Fibroblast of the conjunctiva (primary cell): ENCODE measurements at places on chromosomes 13 and 19.

- no peak for DNase-seq
Measured at GRCh38 chr19:51417107-51417809, at the start of gene SIGLEC10. SIGLEC10 (minus strand) TSS chr19:51417642; CDS start chr19:51417581, 61 bp downstream.

DNA sequence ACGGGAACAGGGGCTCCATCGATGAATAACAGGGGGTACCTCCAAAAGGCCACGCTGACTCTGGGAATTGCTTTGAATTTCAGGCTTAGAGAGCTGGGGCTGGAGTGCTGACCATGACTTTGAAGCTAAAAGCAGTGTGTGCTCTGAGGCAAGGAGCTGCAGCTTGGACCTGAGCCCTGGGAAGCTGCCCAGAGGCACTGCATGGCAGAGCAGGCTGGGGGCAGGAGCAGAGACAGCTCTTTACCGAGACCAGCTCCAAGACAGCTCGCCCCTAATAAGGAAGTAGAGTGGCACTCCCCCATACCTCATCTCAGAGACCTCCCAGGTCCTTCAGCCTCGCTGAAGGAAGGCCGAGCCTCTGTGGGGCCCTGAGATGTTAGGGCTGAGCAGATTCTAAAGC, 200.2 kb downstream of the COL4A1 start:
- peak; percentile 33 for DNase-seq

- DNase-seq = no peak
Measured at GRCh38 chr19:12636631-12637030, 25.9 kb downstream of the ZNF791 start.

- peak; percentile 97 for DNase-seq
Measured at GRCh38 chr13:83065108-83065507, 817.2 kb downstream of the SLITRK1 start.

DNA sequence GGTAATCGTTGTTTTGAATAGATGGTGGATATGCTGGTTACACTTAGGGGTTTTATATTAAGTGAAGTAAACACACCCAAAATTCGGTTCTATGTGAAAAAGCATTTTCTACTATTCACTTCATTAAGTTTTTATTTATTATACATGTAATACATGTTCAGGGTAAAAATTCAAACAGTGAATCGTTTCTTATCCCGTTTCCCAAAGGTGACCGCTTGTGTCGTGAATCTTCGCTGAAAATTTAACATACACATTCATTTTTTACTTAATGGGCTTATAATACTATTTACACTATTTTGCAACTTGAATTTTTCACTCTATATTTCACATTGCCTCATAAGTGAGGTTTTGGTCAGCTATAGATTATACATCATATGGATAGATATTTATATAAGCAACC, 24.5 kb downstream of the IPO5 start:
- no peak for DNase-seq

GRCh38 chr13:107348471-107348870, 780.5 kb upstream of the ARGLU1 start:
- no peak for DNase-seq

DNA sequence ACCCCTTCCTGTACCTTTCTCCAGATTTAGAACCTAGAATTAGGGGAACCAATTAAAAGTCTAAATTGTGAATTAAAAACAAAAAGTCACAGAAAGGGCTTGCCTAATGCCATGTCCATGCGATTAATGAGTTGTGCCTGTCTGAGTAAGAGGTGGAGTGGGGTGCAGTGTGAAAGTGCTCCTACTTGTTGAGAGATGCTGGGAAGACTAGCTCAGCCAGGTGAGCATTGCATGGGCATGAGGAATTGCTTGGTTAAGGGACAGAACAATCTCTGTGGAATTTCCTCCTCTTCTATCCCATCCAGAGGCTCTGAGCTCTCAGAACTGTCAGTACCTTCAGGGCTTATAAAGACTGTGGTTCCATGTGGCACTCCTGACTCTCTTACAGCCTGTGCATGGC, 159.0 kb upstream of the UBL3 start:
- no peak for DNase-seq

DNA sequence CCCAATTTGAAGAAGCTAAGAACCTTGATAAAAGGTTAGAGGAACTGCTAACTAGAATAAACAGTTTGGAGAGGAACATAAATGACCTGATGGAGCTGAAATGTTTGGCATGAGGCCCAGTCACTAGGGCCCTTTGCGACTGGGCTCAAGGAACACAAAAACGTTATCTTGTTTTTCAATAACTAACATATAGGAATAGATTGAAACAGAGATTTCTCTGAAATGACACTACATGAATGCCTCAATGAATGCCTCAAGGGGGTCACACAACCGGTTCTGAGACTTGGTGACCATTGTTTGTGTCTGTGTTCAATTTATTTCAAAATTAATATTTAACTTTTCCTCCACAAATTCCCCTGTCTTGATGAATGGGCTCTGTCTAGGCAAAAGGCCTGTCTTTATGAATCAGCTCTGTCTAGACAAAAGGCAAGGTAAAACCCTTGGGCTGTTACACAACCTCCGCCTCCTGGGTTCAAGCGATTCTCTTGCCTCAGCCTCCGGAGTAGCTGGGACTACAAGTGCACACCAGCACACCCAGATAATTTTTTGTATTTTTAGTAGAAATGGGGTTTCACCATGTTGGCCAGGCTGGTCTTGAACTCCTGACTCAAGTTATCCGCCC, 932 bp upstream of the ZNF486 start:
- no peak for DNase-seq

- no peak for DNase-seq
Measured at GRCh38 chr13:99190147-99190985, 10.3 kb upstream of the UBAC2 start.

GRCh38 chr13:33087790-33088189, 71.6 kb downstream of the KL start:
- DNase-seq = no peak

- DNase-seq = no peak
Measured at GRCh38 chr13:72314210-72314609, 413.2 kb downstream of the MZT1 start.

- DNase-seq = peak; percentile 82
Measured at GRCh38 chr13:98842858-98843481, 90.5 kb upstream of the SLC15A1 start.

- DNase-seq = no peak
Measured at GRCh38 chr13:83452292-83452950, 429.9 kb downstream of the SLITRK1 start.

DNA sequence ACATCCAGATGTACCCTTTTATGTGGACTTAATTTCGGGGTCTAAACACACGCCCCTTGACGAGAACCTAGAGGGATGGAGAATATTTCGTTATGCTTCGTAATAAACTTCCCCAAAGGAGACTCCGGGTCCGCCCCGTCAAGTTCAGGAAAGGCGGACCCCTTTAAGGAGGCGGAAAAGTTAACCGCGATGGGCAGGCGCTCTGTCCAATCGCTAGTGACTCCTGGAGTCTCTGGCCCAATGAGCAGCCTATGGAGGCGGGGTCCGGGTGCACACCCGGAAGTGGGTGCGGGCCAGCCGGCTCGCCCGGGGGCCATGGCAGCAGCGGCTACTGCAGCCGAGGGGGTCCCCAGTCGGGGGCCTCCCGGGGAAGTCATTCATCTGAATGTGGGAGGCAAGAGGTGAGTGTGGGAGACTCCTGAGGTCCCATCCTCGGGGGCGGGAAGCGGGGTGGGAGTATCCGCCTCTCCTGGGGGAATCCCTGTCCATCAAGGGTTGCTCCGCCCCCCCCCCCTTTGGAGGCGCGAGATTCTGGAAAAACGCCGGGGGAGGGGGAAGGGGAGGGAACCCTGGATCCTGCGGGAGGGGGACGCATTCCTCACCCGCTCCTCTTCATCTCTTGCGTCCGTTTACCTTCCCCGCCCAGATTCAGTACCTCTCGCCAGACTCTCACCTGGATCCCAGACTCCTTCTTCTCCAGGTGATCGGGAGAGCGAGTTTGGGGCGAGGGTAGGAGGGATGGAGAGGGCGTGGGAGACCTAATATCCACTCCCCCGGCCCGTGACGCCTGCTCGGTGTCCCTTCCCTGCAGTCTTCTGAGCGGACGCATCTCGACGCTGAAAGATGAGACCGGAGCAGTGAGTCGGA, at the start of gene SHKBP1:
TSS of gene SHKBP1 (plus strand) at position 289 of the 867 bp plus-strand sequence. CDS start at position 316, 27 bp downstream.
- DNase-seq = peak; percentile 92

DNA sequence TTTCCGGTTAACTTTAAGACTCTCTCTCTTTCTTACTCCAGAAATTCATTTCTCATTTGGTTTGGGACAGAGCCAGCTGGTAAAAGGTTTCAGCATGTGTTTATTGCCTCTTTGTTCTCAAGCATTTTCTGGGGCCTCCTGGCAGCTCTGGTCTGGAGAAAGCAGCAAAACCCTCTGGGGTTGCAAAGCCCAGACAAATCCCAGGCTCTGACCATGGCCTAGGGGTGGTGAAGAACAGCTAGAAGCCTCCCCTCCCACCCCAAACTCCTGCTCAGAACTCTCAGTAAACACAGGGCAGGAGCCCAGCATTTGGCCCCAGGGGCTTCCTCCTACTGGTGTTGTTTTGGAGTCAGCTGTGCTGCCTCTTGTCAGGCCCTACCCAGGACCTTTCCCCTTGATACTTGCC, 124.2 kb upstream of the SERP2 start:
- peak; percentile 59 for DNase-seq

- no peak for DNase-seq
Measured at GRCh38 chr19:5396096-5396939, 55.7 kb upstream of the PTPRS start.
